ENCODE measurements at places on chromosomes 12 and 14.
A peak's percentile ranks its signal among the peaks of the same experiment; 100 is the strongest.

DNA sequence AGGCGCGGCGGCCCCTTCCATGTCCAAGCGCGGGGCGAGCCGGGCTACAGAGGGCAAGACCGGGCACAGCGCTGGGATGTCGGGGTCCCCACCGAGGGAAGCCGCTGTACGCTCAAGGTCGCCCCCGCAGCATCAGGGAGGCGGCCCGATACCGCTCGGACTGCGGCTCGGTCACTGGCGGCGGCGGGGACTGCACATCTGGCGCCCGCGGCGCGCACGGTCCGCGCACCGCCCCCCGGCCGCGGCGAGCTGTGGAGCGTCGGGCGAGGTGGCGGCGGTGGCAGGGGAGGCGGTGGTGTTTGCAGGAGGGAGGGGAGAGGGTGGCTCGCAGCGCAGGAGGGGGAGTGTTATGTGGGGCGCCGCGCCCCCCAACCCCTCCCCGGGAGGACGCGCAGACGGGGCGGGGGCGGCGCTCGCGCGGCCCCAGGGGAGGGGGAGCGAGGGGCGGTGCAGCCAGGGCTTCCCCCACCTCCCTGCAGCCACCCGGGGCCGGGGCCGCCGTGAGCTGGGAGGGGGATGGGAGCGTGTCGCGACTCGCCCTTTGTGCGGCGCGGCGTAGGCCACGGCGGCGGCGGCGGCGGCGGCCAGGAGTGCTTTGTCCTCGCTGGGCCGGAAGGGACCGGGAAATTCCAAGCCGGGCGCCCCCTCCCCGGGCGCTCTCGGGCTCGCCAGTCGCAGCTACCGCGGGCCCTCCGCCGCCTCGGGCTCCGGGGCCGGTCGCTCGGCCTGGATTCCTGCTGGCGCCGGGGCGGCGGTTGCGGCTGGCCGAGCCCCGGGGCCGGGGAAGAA lies at the start of gene NUAK1:
TSS of gene NUAK1 (minus strand) at position 322 of the 789 bp plus-strand sequence. CDS start at position 21, 301 bp downstream.
- DNase-seq, result peak; percentile 66

GRCh38 chr14:66038618-66039017 lies 447.6 kb upstream of the CCDC196 start:
- DNase-seq, result no peak

GRCh38 chr12:3988519-3989217 lies 115.5 kb upstream of the PARP11 start:
- DNase-seq, result no peak

DNA sequence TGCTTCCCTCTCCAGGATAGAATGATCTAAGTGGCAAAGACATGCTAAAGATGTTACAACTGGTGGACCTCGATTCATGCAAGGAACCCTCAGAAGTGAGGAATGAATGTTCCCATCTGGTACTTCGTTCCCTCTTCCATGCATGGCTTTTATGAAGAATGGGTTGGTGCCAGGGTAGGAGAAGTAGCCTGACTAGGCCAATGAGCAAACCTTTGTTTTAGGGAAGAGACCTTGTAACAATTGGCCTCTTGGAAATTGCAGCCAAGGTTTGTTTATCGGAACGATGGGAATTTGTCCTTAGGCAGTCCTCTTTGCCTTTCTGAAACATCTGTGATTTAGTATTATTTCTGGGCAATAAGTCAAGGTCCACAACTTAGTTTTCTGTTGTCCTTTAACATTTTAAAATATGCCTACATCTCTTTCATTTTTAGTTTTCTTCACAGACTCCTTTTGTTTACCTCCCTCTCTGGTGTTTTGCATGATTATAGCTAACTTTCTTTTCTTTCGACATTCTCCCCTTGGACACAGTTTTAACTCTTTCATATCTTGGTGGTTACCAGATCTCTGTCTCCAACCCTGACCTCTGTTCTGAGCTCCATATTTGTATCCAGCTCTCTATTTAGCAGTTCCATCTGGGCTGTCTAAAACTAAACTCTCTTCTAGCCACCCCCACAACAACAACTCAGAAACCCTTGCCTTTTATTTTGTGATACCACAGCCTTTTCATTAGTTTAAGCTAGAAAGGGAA lies 70.0 kb downstream of the DIP2B start:
- no peak for DNase-seq

All from NCI-H774 (cell line).